GM23338 (cell line): ENCODE measurements at places on chromosomes 2 and 18. TPM values are rescaled to one million over a fixed set of nuclear protein-coding genes. Genes with fewer than 3 reads are reported as not detected.
A peak's percentile ranks its signal among the peaks of the same experiment; 100 is the strongest.

- no peaks in the 10 kb centered on the region for H3K4me1 ChIP-seq
- DNase-seq = no peak
- H3K27ac ChIP-seq = no peak overlapping the region
Measured at GRCh38 chr2:143063612-143064200, 65.5 kb upstream of the ARHGAP15 start.

DNA sequence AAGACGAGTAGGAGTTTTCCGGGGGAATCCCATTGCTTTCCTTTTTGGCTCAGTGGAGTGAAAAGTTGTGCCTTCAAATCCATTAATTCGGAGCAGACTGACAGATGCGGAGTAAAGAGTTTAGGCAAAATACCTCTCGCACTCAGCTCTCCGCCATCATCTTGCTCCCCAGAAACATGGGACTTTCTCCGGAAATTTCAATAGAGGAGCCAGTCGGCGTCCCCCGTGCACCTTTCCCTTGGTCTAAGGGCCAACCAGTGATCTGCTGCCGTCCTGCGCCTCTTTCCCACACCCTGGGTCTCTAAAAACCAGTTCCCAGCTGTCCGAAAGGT, 318 bp downstream of the TYW5 start:
- H3K4me1 ChIP-seq = peaks cover 16% of the 10 kb centered on the region
- peak overlapping the region; percentile 77 for H3K4me3 ChIP-seq
- no peaks in the 10 kb centered on the region for H3K27me3 ChIP-seq

- H3K4me1 ChIP-seq = no peaks in the 10 kb centered on the region
- no peaks in the 10 kb centered on the region for H3K27me3 ChIP-seq
- H3K27ac ChIP-seq = no peak overlapping the region
Measured at GRCh38 chr2:19580830-19581229, 222.4 kb upstream of the OSR1 start.

- no peak overlapping the region for H3K4me3 ChIP-seq
- DNase-seq = no peak
- no peaks in the 10 kb centered on the region for H3K36me3 ChIP-seq
- H3K27ac ChIP-seq = no peak overlapping the region
- 0 out of 2 replicates have a peak, but pooled peaks cover 3% of the 10 kb centered on the region for H3K4me1 ChIP-seq
- no peaks in the 10 kb centered on the region for H3K27me3 ChIP-seq
Measured at GRCh38 chr2:102296449-102296848, 14.9 kb upstream of the IL1RL1 start.

GRCh38 chr18:57027190-57027708, 119.6 kb upstream of the BOD1L2 start:
- no peaks in the 10 kb centered on the region for H3K36me3 ChIP-seq
- H3K27me3 ChIP-seq = no peaks in the 10 kb centered on the region
- peaks cover 5% of the 10 kb centered on the region; the same call in 1 of the 2 replicates for H3K4me1 ChIP-seq
- DNase-seq = no peak
- no peak overlapping the region for H3K4me3 ChIP-seq

- DNase-seq = no peak
- H3K4me1 ChIP-seq = peaks cover 37% of the 10 kb centered on the region
- H3K36me3 ChIP-seq = no peaks in the 10 kb centered on the region
Measured at GRCh38 chr2:150878356-150878755, 383.3 kb downstream of the RBM43 start.

DNA sequence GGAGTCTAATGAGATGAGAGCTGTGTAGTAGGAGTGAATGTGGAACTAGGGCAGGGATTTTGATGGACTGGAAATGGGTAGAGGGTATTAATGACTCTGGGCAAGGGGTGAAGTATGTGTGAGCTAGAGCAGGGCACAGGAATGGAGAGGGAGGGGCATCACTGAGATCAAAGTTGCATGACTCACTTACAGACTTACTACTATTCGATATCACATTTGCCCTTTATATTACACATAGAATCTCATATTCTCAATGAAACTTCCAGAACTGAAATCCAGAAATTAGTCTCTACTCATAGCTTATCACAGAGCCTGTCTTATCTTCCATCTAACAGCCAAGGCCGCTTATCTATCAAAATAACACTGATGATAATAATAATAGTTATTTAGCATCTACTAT, 20.0 kb upstream of the ITGB6 start:
- no peak overlapping the region for H3K4me3 ChIP-seq
- DNase-seq = no peak
- H3K36me3 ChIP-seq = no peaks in the 10 kb centered on the region

- peaks cover 15% of the 10 kb centered on the region; the same call in 1 of the 2 replicates for H3K36me3 ChIP-seq
- H3K4me1 ChIP-seq = peaks cover 13% of the 10 kb centered on the region
- H3K4me3 ChIP-seq = no peak overlapping the region
- no peak for DNase-seq
- no peaks in the 10 kb centered on the region for H3K27me3 ChIP-seq
Measured at GRCh38 chr2:101256316-101256715, 3.6 kb downstream of the CNOT11 start.

GRCh38 chr18:49699303-49699702, 114.0 kb downstream of the ACAA2 start:
- no peak overlapping the region for H3K27ac ChIP-seq
- no peak overlapping the region for H3K4me3 ChIP-seq
- no peaks in the 10 kb centered on the region for H3K27me3 ChIP-seq
- H3K36me3 ChIP-seq = no peaks in the 10 kb centered on the region
- H3K4me1 ChIP-seq = no peaks in the 10 kb centered on the region; the same call in 1 of the 2 replicates

DNA sequence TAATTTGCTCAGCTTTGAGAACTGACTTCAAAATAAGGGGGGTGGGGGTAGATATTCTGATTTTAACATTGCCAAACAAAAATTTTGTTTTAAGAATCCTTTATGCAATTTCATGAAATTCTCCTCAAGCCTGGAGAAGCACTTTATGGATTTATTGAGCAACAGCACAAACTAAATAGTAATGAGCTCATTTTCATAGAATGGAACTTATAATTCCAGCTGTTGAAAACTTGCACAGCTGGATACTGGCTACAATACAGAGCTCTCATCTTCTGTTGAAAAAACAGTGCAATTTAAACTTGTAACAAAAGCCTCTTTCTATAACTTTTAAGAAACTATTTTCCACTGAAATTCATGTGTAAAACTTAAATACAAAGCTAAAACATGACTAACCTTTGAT, 137.6 kb upstream of the FN1 start:
- no peak overlapping the region for H3K4me3 ChIP-seq
- DNase-seq = no peak
- no peaks in the 10 kb centered on the region for H3K36me3 ChIP-seq
- peaks cover 6% of the 10 kb centered on the region for H3K4me1 ChIP-seq

ASAP2 gene
- total RNA-seq = 15.6 and 16.5 TPM in 2 replicates

OSR1 gene
- 0.24 TPM in 1 of 2 replicates, not detected in the other for total RNA-seq

FAP gene
- total RNA-seq = not detected in 2 replicates

ZSWIM2 gene
- total RNA-seq = not detected in 2 replicates

SS18 gene
- 139 and 148 TPM in 2 replicates for total RNA-seq

COL5A2 gene
- total RNA-seq = 19.7 and 20.2 TPM in 2 replicates

LIMS4 gene
- total RNA-seq = not detected in 2 replicates

ZNF396 gene
- 0.31 and 0.85 TPM in 2 replicates for total RNA-seq
